ENCODE measurements at places on chromosomes 3 and 15.

- DNase-seq: no peak
Observed at GRCh38 chr3:182212479-182213076, 500.9 kb downstream of the SOX2 start.

DNA sequence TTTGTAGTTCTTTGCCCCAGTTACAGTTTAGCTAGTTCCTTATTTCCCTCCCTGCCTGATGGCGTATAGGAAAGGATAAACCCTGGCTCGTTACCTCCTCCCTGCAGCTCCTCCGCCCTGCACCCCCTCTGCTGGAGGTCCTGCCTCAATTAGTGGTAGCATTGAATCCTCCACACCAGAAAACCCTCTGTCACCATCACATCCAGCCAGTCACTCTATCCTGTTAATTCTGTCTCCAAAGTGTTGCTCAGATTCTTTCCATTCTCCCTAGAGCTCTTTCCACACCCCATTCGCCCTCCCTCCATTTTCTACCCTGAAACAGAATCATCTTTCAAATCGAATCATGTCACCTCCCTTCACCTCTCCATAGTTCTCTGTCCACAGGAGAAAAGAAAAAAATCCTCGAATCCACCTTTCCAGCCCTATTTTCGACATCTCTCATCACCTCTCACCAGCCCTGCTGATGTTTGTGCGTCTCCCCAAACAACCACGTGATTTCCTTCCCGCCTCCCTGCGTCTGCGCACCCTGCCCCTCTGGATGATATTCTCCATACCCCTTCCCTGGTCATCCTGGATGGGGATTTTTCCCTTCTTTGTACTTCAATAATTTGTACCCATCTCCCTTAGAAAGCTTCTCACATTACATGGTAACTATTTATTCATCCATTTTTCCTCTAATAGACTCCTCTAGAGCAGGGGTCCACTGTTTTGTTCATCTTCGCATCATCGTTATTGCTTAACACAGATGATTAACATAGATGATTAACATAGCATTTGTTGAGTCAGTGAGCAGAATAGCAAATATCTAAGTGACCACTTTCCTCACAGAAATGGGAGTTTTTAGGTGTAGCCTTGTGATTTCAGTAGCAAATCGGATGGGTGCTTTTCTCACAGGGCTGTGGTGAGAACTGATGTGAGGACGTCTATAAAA, 37.1 kb downstream of the MAP3K13 start:
- no peak for DNase-seq

DNA sequence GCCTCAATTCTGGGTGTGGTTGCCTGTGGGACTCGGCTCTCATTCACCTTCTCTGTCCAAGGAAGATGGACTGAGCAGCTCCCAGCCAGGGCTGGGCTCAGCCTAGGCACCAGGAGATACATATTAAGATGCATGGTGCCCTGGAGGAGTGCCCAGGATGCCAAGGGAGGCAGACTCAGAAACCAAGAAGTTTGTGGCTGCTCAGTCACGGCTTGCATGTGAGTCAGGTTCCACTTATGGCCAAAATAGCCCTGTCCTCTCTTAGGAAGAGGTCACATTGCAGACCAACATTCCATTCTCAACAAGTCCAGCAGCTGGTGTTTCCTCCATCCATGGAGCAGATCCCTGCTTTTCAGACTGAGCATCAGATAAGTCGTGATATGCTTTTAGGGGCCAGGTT, 21.8 kb downstream of the CDCP1 start:
- DNase-seq: no peak

DNA sequence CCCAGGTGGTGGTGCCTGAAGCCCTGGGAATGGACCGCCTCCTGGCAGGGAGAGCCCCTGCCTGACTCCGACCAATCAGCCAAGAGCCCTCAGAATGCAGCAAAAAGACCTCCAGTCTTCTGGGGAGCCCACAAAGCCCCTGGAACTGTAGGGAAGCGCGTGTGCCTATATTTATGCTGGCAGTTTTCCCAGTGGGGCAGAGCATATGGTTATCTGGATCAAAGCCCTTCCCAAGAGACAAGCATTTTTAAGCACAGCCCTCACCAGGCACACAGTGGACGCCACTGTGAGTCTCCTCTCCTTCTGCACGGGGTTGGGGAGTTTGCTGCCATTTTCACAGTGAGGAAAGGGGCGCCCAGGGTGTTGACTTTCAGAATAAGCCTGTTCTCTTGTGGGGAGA, 80.9 kb upstream of the RPL32 start:
- DNase-seq: no peak

DNA sequence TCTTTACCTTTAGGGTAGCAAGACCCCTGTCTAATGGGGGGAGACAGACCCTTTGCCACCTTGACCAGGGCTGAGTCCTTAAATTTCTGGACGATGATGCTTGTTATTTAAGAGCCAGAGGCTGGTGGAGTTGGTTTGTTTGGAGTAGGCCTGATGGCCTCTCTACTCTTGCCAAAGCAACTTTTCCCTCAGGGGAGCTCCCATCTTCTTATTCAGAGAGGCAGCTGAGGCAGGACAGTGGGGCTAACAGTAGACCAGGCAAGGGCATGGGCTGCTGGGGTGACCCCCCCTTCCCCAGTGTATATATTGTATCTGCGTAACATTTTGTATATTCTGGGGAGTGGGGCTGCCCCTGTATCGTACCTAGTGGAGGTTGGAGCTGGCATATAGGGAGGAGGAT, 10.3 kb downstream of the RPS17 start:
- DNase-seq: no peak

DNA sequence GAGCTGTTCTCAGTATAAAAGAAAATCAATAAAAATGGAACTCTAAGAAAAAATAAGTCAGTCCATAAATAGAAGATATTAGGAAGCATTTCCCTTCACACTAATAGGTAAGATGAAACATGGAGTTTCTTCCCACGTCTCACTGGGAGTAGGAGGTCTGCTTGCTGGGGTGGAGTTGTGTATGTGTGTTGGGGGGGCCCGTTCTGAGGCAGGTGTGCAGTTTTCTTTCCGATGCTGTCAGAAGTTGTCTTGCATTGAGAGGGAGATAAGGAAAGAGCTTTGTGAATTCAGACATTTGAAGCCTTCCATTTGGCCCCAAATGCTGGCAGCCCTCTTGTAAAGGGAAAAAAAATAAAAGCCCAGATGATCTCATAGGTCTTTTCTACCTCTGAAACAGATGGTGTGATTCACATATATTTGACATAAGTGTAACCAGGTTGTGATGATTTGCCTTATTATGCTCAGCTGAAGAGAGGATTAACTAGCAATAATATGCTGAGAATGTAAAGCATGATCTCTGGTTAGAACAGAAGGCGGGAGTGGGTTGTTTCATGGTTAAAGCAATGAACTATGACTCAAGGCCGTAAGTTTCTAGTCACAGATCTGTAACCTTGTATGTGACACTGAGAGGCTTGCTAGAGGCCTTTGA, 8.8 kb downstream of the RASGRP1 start:
- DNase-seq: no peak

DNA sequence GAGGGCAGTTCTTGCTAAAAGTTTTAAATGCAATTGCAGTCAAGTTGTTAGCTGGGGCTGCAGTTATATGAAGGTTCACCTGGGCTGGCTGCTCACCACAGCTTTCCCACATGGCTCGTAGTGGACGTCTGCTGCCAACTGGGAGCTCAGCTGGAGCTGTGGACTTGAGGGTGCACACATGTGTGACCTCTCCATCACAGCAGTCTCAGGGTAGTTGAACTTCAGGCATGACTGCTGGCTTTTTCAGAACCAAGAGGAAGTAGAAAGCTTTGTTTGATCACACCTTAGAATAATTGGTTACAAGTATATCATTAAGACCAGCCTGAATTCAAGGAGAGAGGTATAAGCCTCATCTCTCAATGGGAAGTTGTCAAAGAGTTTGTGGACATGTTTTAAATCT, 74.1 kb downstream of the CHL1 start:
- no peak for DNase-seq

DNA sequence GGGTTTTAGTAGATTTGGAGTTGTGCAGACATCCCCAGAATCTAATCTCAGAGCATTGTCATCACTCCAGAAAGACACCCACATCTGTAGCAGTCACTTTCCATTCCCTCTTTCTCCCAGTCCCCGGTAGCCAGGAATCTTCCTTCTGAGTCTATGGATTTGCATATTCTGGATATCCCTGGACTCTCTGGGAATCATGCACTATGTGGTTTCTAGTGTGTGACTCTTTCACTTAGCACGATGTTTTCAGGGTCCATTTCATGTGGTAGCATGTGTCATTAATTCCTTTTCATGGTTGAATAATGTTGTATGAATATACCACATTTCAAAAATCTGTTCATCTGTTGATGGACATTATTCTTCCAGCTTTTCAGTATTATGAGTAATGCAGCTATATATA, 29.3 kb downstream of the FBLN2 start:
- DNase-seq: no peak

- DNase-seq: no peak
Observed at GRCh38 chr3:186226482-186226881, 117.6 kb upstream of the ETV5 start.

DNA sequence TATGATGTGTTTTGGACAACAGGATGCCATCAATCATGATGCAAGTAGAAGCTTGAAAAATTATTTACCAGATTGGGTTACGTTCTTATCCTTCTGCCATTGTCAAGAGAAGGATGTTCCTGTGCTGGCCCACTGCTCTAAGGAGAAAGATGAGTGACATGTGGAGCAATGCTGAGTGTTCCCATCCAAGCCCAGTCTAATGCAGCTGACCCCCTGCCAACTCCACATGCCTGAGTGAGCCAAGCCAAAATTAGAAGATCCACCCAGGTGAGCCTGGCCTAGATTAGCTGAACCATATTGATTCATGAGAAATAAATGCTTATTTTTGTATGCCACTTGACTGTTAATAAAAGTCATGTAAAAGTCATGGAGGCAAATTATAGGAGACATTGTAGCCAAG, 446.5 kb downstream of the CNTN3 start:
- no peak for DNase-seq

- no peak for DNase-seq
Observed at GRCh38 chr3:12990306-12990705, 82.9 kb downstream of the IQSEC1 start.
